ENCODE measurements at places on chromosomes 13 and 19.

- no peak overlapping the region for H3K4me3 ChIP-seq
- no peaks in the 10 kb centered on the region for H3K4me1 ChIP-seq
- H3K27ac ChIP-seq, result no peak overlapping the region
- no peaks in the 10 kb centered on the region for H3K27me3 ChIP-seq
- H3K36me3 ChIP-seq, result peaks cover 51% of the 10 kb centered on the region
Measured at GRCh38 chr19:16428372-16429036, 43.3 kb downstream of the EPS15L1 start.

DNA sequence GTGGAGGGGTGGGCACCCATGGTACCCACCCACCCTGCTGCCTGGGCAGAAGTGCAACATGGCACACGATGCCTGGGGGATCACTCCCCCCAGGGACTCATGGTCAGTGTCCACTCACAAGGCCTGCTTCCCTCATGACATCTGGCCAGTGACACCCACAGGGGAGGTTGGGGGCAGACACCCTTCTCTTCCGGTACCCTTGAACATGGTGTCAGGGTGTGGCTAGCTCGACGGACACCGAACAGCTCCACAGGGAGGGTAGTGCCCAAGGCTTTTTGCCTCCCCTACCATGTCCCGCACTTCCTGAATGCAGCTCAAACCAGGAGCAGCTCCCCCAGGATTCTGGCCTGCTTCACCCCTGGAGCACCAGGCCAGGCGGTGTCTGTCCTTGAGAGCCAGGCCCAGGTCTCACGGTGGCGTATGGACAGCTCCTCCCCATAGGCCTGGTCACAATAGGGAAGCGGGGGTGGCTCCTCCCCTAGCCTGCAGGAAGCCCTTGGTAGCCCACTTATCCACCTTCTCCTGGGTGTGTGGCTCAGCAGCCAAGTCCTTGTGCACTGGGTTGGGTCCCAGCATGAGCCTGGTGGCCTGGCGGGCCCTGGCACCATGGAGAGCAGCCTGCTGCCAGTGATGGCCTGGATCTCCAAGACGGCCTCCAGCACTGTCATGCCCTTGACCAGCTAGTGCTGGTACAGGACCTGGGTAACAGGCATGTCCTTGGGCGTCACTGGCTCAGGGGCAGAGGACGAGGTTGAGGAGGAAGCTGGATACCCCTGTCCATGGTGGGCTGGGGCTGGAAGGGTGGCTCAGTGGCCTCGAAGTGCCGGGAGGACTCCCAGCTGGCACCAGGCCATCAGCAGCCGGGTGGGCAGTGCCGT is 7.8 kb downstream of the ACP4 start:
- DNase-seq, result no peak
- no peak overlapping the region for H3K4me3 ChIP-seq
- H3K4me1 ChIP-seq, result peaks cover 8% of the 10 kb centered on the region
- no peaks in the 10 kb centered on the region for H3K27me3 ChIP-seq

DNA sequence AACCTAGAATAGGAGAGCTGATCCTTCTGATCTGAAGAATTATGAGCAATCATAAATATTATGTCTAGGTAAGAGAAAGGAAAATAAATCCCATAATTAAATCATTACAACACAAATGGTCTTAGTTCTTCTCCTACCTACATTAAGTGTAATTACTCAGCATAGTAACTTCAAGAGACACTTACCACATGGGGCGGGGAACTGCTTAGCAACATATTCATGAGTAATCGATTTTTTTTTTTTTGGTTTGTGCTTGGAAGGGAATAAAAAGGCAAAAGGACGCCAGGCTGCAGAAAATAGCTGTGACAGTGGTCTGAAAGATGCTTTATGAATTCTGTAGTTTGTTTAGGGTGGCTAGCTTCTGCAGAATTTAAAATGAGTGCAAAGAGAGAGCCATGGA is 103.3 kb upstream of the HTR2A start:
- H3K4me1 ChIP-seq, result no peaks in the 10 kb centered on the region
- no peak for DNase-seq
- H3K4me3 ChIP-seq, result no peak overlapping the region
- no peaks in the 10 kb centered on the region for H3K27me3 ChIP-seq
- no peak overlapping the region for H3K27ac ChIP-seq

DNA sequence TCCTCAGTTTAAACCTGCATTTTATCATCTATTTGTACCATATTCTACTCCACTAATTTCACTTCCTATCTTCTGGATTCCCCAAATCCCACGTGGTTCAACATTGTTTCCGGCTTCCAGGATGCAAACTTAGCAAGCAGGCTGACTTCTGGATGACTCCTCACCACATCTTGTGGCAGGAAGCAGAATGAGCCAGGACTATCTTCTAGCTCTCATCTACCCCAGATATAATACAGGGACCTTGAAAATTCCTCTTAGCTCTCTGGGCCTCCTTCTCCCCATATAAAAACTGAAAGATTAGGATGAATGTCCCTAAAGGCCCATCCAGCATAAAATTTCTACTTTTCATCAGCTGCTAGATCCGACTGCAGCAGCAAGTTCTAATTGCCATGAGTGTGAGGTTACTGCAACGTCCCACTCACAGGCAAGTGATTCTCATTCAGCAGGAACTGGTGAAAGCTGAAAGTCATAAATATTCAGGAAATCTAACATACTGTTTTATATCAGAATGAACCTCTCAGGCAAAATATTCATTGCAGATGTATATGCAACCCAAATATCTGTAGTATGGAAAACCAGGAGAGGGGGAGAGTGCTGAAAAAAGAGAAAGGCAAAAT is 93.4 kb downstream of the KCTD12 start:
- no peak overlapping the region for H3K27ac ChIP-seq
- DNase-seq, result no peak
- H3K36me3 ChIP-seq, result no peaks in the 10 kb centered on the region
- H3K4me1 ChIP-seq, result no peaks in the 10 kb centered on the region
- H3K27me3 ChIP-seq, result no peaks in the 10 kb centered on the region
- H3K4me3 ChIP-seq, result no peak overlapping the region

- no peak overlapping the region for H3K27ac ChIP-seq
- H3K4me3 ChIP-seq, result no peak overlapping the region
- no peaks in the 10 kb centered on the region for H3K4me1 ChIP-seq
Measured at GRCh38 chr13:35162420-35162819, 220.3 kb downstream of the NBEA start.

DNA sequence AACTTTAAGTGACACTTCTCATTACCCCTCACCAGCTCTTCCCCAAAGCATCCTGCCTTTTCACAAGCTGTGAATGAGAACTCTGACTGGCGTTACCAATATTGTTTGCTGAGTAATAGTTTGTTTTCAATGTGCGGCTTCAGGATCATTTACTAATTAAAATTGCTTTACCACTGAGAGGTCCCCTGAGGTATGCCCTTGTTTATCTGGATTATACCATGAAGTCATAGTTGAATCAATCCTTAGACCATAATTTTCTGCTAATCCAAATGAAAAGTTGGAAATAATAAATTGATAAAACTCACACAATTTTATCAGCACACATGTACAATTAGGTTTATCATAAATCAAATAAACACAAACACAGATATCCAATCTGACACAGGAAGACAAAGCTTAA is 568.8 kb downstream of the PCDH9 start:
- H3K4me1 ChIP-seq, result peaks cover 19% of the 10 kb centered on the region
- no peak overlapping the region for H3K4me3 ChIP-seq
- no peaks in the 10 kb centered on the region for H3K27me3 ChIP-seq
- H3K27ac ChIP-seq, result no peak overlapping the region
- DNase-seq, result no peak

GRCh38 chr13:88919970-88920628 is 1248.9 kb downstream of the SLITRK5 start:
- H3K4me1 ChIP-seq, result no peaks in the 10 kb centered on the region
- no peak overlapping the region for H3K4me3 ChIP-seq
- H3K27me3 ChIP-seq, result no peaks in the 10 kb centered on the region
- DNase-seq, result no peak

GRCh38 chr13:37484056-37484455 is 114.5 kb downstream of the POSTN start:
- no peak for DNase-seq
- H3K27ac ChIP-seq, result no peak overlapping the region
- no peaks in the 10 kb centered on the region for H3K4me1 ChIP-seq
- no peaks in the 10 kb centered on the region for H3K36me3 ChIP-seq

- DNase-seq, result no peak
- H3K4me3 ChIP-seq, result no peak overlapping the region
- H3K27me3 ChIP-seq, result no peaks in the 10 kb centered on the region
- no peak overlapping the region for H3K27ac ChIP-seq
- no peaks in the 10 kb centered on the region for H3K4me1 ChIP-seq
- H3K36me3 ChIP-seq, result no peaks in the 10 kb centered on the region
Measured at GRCh38 chr19:40270362-40271089, 14.6 kb downstream of the AKT2 start.

DNA sequence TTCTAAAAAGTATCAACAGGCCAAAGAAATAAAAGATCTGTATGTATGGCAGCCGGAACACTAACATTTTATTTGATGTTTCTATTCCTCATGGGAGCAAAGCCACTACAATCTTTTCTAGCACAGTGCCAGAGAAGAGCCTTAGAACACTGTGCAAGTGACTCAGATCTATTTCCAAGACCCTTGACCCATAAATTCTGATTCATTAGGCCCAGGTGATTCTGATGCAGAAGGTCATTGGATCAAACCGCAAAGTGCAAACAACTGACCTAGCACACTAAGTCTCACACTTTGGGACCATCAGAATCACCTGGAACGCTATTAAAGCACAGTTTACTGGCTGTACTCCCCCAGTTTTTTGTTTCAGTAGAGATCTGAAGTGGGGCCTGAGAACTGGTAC is 87.6 kb downstream of the MYCBP2 start:
- no peaks in the 10 kb centered on the region for H3K4me1 ChIP-seq
- no peak for DNase-seq
- H3K4me3 ChIP-seq, result no peak overlapping the region
- peaks cover 20% of the 10 kb centered on the region for H3K36me3 ChIP-seq
